ENCODE measurements at places on chromosomes 5 and 9.

DNA sequence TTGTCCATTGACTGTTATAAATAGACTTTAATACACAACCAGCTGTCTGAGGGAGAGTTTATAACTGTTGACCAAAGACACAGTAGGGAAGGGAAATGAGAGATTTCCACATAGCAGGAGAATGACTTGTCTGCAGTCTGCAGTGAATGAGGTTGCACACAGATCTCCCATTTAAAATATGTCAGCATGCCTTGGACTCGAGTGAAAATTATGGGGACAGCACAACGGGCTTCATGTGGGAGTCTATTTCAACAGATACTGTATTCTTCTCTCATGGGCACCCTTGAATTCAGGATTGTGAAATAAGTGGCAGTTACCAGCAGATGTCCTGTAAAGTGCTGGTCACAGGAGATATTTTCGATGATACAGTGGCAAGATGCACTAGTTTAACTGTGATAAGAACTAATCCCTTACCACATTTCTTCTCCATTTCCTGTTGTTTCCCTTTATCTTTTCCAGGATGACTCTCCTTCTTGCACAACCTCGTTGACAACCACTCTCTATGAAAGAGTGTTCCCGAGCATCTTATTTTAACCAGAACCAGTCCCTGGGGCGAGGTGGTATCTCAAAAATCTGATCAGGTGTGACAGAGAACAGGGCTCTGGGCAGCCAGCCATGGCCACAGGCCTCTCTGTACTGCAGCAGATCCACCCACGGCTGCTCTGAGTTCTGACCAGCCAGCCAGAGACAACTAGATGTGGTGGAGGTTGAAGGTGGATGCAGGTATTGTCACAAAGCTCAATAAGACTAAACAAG, 51.5 kb upstream of the MAP3K1 start:
- DNase-seq, result no peak

GRCh38 chr5:169701910-169702451, 64.9 kb downstream of the DOCK2 start:
- no peak for DNase-seq

- peak; percentile 41 for DNase-seq
These were observed 53.2 kb upstream of the FBXW11 start for GRCh38 chr5:172059661-172060100.

- no peak for DNase-seq
These were observed 459.3 kb downstream of the MAT2B start for GRCh38 chr5:163964671-163965070.

DNA sequence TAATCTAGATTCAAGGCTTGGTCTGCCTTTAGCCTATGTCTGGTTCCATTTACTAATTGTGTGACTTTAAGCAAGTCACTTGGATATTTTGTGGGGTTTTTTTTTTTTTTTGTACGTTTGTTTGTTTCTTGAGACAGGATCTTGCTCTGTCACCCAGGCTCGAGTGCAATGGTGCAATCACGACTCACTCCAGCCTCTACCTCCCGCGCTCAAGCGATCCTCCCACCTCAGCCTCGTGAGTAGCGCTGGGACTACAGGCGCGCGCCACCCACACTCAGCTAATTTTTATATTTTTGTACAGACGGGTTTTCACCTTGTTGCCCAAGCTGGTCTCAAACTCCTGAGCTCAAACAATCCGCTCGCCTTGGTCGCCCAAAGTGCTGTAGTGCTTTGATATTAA, 1.1 kb upstream of the PFDN1 start:
- DNase-seq, result no peak

- no peak for DNase-seq
These were observed 69.0 kb downstream of the UGCG start for GRCh38 chr9:111965566-111966019.

DNA sequence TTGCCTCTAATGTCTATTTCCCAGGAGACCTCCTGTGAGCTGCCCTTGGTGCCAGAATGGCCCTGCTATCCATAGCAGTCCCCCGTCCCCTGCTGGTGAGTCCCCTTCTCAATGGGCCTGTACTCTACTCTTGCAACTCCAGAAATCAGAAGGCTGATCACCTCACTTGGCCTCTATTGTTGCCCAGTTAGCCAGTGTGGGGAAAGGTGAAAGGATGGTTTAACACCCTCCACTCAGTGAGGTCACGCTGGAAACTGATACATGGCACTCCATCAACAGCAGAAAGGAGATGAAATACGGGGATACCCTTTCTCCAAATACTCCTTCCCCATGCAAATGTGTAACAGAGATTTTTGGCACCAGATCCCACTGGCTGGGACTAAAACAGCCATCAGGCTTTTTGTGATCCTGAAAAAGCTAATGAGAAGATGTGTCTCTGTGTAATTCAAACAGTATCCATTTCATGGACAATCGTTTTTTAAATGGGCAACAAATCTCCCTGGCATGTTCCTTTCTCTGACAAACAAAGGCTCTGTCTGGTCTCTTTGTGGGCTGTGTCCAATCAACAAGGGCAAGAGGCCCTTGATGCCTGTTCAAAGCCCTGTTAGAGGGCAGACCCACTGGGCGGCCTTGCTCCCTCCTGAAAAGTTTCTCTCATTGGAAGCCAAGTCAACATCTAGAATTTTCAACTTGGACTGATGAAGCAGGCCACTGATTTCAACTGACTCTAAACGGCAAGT, 343.7 kb downstream of the SPOCK1 start:
- DNase-seq, result no peak

DNA sequence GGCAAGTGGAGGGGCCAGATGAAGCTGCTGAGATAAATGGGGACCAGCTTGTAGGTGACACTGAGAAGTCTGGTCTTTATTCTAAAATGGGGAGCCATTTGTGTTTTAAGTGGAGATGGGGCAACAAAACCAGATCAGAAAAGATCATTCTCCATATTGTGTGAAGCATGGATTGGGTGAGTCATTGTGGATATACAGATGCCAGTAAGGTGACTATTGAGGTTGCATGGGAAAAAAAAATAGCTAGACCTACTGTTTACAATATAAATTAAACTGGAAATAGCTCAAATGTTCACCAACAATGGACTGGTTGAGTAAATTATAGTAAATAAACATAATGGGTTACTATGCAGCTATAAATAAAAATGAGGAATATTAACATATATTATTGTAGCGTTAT, 5.4 kb upstream of the MAP1B start:
- DNase-seq, result no peak

DNA sequence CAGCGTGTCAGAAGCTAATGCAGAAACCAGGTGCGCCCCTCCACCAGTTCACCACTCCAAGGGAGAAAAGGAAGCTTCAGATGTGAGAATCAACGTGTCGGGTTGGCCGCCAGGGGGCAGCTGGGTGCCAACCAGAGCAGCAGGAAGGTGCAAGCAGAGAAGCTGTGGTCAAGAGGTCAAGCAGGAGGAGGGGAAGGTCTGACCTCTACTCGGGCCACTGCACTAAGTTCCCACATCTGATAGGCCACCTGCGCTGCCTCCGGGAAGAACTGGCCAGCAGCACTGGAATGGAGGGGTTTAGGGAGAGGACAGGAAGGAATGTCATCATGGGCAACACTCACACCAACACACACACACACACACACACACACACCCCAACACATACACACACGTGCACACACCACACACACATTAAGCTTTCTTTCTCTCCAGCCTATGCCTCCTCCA, 31.4 kb downstream of the ANXA6 start:
- peak; percentile 55 for DNase-seq

DNA sequence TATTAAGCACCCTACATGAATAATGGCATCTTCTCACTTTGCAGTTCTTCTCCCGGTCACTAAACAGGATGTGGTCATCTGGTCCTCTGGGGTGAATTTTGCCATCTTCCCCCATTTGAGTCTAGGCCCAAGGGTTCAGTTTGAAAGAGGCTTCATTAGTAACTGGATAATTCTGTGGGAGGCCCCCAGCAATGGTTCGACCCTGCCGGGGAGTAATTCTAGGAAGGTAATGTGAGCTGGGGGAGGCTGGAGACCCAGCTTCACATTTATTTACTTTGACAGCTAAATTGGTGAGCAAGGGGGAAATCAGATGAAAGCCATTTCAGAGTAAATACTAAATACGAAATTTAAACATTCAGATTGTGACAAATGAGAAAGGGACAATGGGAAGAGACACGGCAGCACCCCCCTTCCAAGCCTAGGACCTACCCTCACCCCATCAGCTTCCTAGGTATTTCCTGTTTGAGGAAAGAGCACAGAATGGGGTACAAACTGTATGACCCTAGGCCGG, 4.1 kb upstream of the LHX6 start:
- DNase-seq, result no peak

GRCh38 chr9:17291766-17292165, 156.9 kb downstream of the CNTLN start:
- DNase-seq, result no peak

- no peak for DNase-seq
These were observed 4.9 kb upstream of the FOXE1 start for GRCh38 chr9:97848215-97848479.

GRCh38 chr5:5857396-5857795, 434.9 kb downstream of the ICE1 start:
- DNase-seq, result no peak

DNA sequence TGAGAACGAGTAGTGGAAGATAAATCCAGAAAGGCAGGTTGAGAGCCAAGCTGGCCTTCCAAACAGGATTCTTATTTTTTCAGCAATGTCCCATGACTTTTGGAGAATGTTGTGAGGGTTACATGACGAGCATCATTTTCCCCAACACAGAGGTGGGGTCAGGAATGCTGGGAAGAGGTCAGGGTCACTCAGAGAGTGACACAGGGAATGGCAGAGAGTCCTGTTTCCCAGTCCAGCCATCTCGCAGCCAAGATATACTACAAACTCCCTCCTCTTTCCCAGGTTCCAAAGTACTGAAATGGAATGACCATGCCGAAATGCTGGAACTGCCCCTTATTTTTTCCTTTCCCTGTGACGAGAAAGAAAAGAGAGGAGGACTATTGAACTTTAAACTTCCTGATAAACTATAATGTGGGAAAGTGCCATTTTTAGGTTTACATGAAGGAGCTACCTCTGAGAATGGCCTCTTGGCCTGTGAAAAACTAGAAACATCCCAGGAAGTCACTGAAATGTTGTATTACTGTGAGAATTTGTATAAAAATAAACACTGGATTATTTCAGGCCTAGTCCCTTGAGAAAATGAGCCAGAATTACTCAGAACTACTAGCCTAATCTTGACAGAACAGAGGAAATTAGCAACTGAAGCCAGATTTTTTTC, 420.4 kb downstream of the CETN3 start:
- DNase-seq, result no peak

DNA sequence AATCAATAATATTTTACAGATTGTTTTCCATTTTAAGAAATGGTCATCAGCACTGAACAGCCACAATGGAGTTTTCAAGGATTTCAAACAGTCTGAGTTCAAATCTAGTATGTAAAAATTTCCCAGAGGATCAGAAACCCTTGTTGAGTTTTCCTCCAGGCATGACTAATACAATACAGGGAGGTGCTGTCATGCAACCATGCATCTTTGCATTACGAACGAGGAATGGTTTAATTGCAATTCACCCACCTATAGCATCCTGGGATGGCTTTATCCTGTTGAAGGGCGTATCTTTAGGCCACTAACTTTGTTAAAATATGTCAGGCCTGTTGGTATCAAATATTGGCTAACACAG, 196.4 kb downstream of the EFNA5 start:
- DNase-seq, result no peak

- DNase-seq, result no peak
These were observed 1.2 kb downstream of the NMRK1 start for GRCh38 chr9:75086541-75087288.

GRCh38 chr9:101578378-101578777, 16.4 kb downstream of the PPP3R2 start:
- no peak for DNase-seq

DNA sequence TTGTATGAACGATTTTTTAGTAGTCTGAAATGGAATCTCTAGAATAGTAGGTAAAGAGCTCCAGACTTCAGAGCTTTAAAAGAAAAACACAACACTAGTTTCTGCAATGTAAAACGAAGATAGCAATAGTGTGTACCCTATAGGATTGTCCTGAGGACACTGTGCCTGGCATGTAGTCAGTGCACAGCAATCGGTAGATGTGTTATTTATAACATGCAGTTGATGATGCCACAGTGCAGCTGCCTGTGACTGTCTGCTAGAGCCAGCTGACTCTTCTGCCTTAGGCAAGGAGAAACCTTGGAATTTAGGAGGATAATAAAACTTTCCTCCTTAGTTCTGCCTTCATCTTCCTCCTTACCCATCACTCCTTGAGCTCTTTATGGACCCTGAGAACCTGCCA, 27.7 kb upstream of the TMOD1 start:
- no peak for DNase-seq

- no peak for DNase-seq
These were observed 166.4 kb downstream of the PRR16 start for GRCh38 chr5:120630550-120630949.

DNA sequence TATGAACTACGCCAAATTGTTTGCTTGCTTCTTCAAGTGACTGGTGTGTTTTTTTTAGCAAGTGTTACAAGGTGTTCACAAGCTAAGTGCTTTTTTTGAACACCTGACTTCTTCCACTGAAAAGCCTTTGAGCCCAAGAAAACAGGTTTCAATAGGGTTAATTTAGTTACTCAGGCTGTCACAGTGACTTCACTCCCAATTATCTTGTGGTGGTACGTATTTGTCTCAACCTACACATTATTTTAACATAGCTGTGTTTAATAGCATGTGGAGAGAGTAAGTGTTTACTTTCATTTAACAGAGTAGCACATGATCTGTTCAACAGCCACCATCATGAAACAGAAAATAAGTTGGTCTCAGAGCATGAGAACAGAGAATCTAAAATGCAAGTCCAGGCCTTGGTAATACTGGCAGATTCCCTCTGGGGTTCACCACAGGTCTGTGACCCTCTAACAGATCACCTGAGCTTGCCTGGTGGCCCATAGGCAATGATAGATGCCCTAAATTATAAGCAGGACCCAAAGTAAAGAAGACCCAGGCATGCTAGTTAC, 267.7 kb upstream of the SMARCA2 start:
- no peak for DNase-seq

GRCh38 chr9:70778568-70778967, 342.9 kb downstream of the TRPM3 start:
- DNase-seq, result no peak

DNA sequence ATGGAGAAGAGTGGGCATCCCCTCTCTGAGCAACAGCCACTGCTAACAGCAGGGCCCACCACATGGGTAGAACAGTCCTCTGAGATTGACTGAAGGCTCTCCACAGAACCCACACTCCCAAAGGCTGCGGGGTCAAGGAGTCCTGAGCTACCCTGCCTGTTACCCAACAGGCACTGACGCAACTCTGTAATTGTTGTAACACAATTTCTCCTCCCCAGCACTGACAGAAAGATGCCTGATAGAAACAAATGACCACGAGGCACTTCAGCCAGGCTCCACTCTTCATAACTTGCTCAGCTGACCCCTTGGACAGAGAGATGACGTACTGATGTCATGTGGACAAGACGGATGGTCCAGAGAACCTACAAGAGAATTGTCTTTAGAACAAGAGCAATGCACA, 220.7 kb downstream of the SPOCK1 start:
- no peak for DNase-seq

GRCh38 chr5:160084144-160084543, 35.1 kb downstream of the PWWP2A start:
- DNase-seq, result no peak
